ENCODE measurements at places on chromosomes 2 and 18.

GRCh38 chr2:78592491-78592890, 433.0 kb upstream of the REG3G start:
- no peaks in the 10 kb centered on the region for H3K4me1 ChIP-seq
- H3K27me3 ChIP-seq = no peaks in the 10 kb centered on the region
- H3K36me3 ChIP-seq = no peaks in the 10 kb centered on the region
- H3K27ac ChIP-seq = no peak overlapping the region

DNA sequence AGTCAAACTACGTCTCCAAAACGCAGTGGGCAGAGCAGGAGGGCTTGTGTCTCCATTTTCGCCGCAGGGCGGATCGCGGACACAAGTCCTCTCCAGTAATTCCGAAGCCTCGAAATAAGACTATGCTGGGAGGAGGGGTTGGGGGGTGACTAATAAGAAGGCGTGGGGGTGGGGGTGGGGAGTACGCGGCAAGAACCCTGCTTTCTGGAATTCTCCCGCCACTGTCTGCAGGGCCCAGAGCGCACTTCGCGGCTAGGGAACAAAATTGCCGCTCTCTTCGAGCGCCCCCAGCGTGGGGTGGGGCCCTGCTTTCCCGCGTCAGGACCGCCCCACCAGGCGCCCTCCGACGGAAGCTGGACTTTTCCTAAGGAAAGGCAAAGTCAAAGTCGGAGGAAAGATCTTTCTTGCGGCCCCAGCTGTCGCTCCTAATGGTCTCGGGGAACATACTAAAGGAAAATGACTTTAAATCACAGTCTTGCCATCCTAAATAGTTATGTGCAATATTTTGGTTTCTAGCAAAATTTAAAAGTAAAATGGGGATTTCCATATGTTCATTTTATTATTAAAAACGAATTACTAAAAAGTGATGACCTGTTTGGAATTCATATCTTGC, 11.9 kb downstream of the NR4A2 start:
- no peak for DNase-seq
- no peak overlapping the region for H3K27ac ChIP-seq
- peaks cover 91% of the 10 kb centered on the region for H3K27me3 ChIP-seq
- peaks cover 33% of the 10 kb centered on the region for H3K36me3 ChIP-seq
- H3K4me1 ChIP-seq = peaks cover 41% of the 10 kb centered on the region

DNA sequence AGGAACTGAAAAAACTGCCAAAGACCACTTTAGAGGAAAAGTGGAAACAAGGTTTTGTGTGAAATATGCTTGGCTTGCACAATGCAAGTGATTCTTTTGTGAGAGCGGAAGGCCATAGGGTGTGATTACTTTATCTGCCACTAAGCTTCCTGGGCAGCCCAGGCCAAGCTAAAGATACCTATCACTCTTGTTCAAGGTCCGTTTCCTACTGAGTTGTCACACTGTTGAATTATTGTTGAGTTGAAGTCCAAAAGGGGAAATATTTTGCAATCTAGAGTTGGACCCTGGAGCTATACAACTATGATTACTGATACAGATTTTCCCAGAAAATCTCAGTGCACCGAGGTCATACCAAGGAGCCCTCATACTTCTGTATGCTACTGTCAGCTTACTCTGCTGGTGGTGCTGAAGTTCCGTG, 72.7 kb upstream of the CTAGE1 start:
- H3K27me3 ChIP-seq = peaks cover 15% of the 10 kb centered on the region
- H3K36me3 ChIP-seq = no peaks in the 10 kb centered on the region
- H3K27ac ChIP-seq = no peak overlapping the region
- H3K4me1 ChIP-seq = no peaks in the 10 kb centered on the region
- DNase-seq = no peak

- peaks cover 98% of the 10 kb centered on the region for H3K4me1 ChIP-seq
- H3K27me3 ChIP-seq = no peaks in the 10 kb centered on the region
- H3K27ac ChIP-seq = peak overlapping the region; percentile 85
- DNase-seq = no peak
- H3K36me3 ChIP-seq = peaks cover 40% of the 10 kb centered on the region
- no peak overlapping the region for H3K4me3 ChIP-seq
Observed at GRCh38 chr2:54601339-54601738, 122.1 kb upstream of the EML6 start.

- no peaks in the 10 kb centered on the region for H3K4me1 ChIP-seq
- H3K4me3 ChIP-seq = no peak overlapping the region
- no peak overlapping the region for H3K27ac ChIP-seq
Observed at GRCh38 chr2:62568983-62569837, 63.2 kb upstream of the TMEM17 start.

- H3K27me3 ChIP-seq = peaks cover 10% of the 10 kb centered on the region
- DNase-seq = no peak
- H3K27ac ChIP-seq = no peak overlapping the region
- H3K36me3 ChIP-seq = no peaks in the 10 kb centered on the region
- H3K4me1 ChIP-seq = no peaks in the 10 kb centered on the region
Observed at GRCh38 chr2:47964722-47965434, 58.6 kb upstream of the FBXO11 start.

- H3K4me3 ChIP-seq = no peak overlapping the region
- peaks cover 41% of the 10 kb centered on the region for H3K4me1 ChIP-seq
Observed at GRCh38 chr2:201406077-201406662, 45.1 kb downstream of the TRAK2 start.

DNA sequence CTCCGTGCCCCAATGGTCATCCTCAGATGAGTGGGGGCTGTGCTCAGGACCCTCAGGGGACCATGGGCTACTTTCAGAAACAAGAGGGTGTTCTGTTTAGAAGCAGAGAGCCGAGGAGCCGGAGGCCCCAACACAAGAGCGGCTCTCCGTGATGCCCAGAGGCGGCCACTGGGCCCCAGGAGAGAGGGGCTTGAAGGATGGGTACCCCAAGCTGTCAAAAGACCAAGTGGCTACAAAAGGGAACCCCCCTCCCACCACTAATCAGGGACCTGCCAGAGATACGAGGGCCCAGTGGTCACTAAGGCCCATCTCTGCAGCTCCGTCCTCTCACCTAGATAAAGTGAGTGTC, 93.6 kb downstream of the HDAC4 start:
- H3K4me1 ChIP-seq = peaks cover 22% of the 10 kb centered on the region
- no peak for DNase-seq
- H3K27ac ChIP-seq = no peak overlapping the region
- no peaks in the 10 kb centered on the region for H3K27me3 ChIP-seq
- no peak overlapping the region for H3K4me3 ChIP-seq

GRCh38 chr18:3663870-3664512, 214.0 kb downstream of the TGIF1 start:
- no peak overlapping the region for H3K4me3 ChIP-seq
- peaks cover 3% of the 10 kb centered on the region for H3K36me3 ChIP-seq
- no peak for DNase-seq
- no peak overlapping the region for H3K27ac ChIP-seq

DNA sequence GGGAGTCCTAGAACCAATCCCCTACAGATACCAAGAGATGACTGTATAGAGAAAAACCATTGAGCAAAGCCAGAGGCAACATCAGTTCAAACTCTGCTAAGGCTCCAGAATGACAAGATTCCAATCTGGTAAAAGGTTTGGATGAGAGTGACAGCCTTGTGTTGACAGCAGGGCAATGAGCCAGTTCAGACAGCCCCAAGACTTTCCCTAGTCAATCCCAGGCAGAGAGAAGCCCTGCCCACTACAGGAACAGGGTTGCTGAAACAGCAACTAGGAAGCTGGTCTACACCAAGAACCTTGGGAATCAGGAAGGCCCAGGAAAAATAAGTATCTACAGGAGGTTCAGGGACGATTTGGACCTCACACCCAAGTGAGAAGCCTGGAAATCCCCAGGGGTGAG, 3.3 kb downstream of the PSTPIP2 start:
- H3K4me1 ChIP-seq = peaks cover 41% of the 10 kb centered on the region
- no peak overlapping the region for H3K4me3 ChIP-seq
- no peak overlapping the region for H3K27ac ChIP-seq
- DNase-seq = no peak

DNA sequence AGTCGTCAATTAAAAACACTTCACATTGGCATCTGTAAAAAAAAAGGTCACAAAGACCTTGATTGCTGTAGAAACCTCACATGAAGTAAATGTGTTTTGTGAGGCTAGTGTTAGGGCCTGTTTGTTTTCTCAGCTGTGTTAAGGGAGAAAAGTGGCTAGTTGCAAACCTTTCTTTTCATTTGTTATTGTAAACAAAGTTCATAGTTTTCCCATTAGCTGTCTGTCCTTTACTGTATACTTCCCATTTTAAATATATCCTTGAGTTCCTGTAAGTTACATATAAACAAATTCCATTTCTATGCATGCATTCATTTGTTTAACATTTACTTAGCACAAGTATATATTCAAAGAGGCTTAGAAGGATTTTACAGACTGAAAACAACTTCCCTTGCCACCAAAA, 1250.2 kb downstream of the LRP1B start:
- no peaks in the 10 kb centered on the region for H3K4me1 ChIP-seq
- H3K27ac ChIP-seq = no peak overlapping the region
- no peaks in the 10 kb centered on the region for H3K27me3 ChIP-seq
- DNase-seq = no peak

DNA sequence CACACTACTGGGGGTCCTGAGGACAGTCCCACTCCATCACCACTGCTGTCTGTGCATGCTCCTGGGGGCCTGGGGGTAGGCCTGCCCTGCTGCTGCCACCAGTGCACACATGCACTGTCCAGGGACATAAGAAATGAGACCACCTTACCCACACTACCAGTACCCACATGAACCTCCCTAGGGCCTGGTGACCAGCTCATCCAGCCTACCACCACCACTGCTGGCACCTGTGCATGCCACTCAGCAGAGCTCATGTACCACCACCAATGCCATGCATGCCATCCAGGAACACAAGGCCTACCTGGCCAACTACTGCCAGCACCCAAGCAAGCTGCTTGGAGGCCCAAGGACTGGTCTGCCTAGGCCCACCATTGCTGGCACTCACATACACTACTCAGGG, 112.8 kb downstream of the BARD1 start:
- no peak overlapping the region for H3K27ac ChIP-seq
- H3K27me3 ChIP-seq = peaks cover 4% of the 10 kb centered on the region
- no peak overlapping the region for H3K4me3 ChIP-seq
- DNase-seq = no peak
- no peaks in the 10 kb centered on the region for H3K4me1 ChIP-seq
- peaks cover 1% of the 10 kb centered on the region for H3K36me3 ChIP-seq

DNA sequence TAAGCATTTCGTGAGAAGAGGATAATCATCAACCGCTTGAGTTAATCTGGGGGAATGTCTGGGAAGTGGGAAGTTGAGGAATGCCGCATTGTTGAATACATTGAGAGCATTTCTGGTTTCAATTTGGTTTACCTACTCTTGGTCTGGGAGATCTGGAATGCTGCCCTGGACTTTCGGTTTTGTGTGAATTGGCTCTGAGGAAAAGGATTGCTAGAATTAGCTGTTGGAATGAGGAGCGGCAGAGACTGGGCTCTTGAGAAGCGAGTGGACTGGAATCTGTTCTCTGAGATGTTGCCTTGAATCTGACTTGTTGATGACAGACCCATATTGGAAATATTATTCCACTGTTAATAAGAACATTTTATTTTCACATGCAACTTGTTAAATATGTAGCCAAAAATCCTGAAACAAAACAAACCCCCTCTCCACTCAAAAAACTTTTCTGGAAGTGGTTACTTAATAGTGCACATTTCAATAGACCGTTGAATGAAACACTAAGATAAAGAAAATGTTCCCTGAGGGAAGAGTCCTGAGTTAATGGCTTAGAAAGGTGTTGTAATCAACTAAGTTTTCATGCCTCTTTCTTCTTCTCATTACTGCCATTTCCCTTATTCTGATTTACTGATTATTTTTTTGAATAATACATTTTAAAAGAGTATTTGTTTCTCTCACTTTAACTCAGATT, 50.8 kb downstream of the PTPRM start:
- no peaks in the 10 kb centered on the region for H3K27me3 ChIP-seq
- no peak overlapping the region for H3K4me3 ChIP-seq
- no peaks in the 10 kb centered on the region for H3K4me1 ChIP-seq
- H3K36me3 ChIP-seq = no peaks in the 10 kb centered on the region

GRCh38 chr2:41321351-41321750, 726.5 kb upstream of the PKDCC start:
- DNase-seq = no peak
- H3K36me3 ChIP-seq = no peaks in the 10 kb centered on the region
- H3K27me3 ChIP-seq = no peaks in the 10 kb centered on the region

DNA sequence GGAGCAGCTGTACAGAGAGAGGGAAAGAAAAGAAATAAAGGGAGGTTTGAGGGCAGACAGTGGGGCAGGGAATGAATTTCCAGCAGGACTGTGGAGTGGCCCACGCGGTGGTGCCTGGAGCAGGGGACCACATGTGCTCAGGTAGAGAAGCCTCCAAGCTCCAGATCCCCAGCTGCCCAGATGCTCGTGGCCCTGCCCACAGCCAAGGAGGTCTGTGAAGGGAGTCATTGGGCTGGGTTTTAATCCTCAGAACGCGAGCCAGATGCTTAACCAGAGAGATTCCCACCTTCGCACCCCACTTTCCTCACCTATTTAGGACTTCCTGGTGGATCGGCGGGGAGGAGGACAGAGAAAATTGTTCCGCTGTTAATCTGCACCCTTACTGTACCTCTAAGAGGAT, 369.4 kb downstream of the PARD3B start:
- no peak overlapping the region for H3K27ac ChIP-seq
- DNase-seq = no peak
- no peak overlapping the region for H3K4me3 ChIP-seq
- H3K4me1 ChIP-seq = no peaks in the 10 kb centered on the region

DNA sequence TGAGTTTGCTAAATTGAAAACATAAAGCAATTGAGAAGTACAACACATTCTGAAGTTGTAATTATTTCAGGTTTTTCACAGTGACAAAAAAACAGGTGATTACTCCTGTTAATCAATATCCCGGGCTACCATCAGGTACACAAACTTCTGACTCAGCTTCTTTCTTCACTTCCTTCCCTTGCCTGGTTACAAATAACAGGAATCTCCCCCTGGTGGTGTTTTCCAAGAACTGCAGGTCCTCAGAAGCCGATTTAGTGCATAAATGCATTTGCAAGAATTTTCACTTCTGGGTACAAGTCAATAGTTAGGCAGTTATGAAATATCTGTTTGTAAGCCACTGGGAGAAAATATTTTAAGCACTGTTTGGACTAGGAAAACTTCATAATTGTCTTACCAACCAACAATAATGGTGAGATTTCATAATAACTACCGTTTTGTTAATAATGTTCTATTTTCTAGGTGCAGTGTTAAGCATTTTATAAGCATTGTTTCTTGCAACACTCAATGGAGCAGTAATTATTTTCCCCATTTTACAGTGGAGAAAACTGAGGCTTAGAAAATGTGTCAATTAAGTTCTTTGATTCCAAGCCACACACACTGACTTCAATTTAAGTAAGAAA, 12.4 kb upstream of the GMCL1 start:
- H3K4me1 ChIP-seq = peaks cover 2% of the 10 kb centered on the region
- no peaks in the 10 kb centered on the region for H3K36me3 ChIP-seq
- H3K27me3 ChIP-seq = no peaks in the 10 kb centered on the region
- DNase-seq = peak; percentile 61
- no peak overlapping the region for H3K27ac ChIP-seq

- H3K27ac ChIP-seq = no peak overlapping the region
- H3K27me3 ChIP-seq = no peaks in the 10 kb centered on the region
- peaks cover 9% of the 10 kb centered on the region for H3K4me1 ChIP-seq
- DNase-seq = no peak
Observed at GRCh38 chr2:200320344-200320743, 13.9 kb downstream of the SPATS2L start.

- no peaks in the 10 kb centered on the region for H3K27me3 ChIP-seq
- H3K36me3 ChIP-seq = peaks cover 2% of the 10 kb centered on the region
- no peak overlapping the region for H3K4me3 ChIP-seq
- H3K4me1 ChIP-seq = peaks cover 2% of the 10 kb centered on the region
- no peak overlapping the region for H3K27ac ChIP-seq
Observed at GRCh38 chr2:60998628-60999545, 18.6 kb upstream of the PEX13 start.

- H3K4me3 ChIP-seq = no peak overlapping the region
- DNase-seq = no peak
- peaks cover 11% of the 10 kb centered on the region for H3K4me1 ChIP-seq
- no peaks in the 10 kb centered on the region for H3K36me3 ChIP-seq
Observed at GRCh38 chr2:38440655-38441054, 63.6 kb upstream of the ATL2 start.

Data from activated naive CD8-positive, alpha-beta T cell treated with anti-CD3 and anti-CD28 coated beads for 36 hours (primary cell).